ENCODE measurements at places on chromosomes 3 and 15. TPM values are rescaled to one million over a fixed set of nuclear protein-coding genes. Genes with fewer than 3 reads are reported as not detected.

DNA sequence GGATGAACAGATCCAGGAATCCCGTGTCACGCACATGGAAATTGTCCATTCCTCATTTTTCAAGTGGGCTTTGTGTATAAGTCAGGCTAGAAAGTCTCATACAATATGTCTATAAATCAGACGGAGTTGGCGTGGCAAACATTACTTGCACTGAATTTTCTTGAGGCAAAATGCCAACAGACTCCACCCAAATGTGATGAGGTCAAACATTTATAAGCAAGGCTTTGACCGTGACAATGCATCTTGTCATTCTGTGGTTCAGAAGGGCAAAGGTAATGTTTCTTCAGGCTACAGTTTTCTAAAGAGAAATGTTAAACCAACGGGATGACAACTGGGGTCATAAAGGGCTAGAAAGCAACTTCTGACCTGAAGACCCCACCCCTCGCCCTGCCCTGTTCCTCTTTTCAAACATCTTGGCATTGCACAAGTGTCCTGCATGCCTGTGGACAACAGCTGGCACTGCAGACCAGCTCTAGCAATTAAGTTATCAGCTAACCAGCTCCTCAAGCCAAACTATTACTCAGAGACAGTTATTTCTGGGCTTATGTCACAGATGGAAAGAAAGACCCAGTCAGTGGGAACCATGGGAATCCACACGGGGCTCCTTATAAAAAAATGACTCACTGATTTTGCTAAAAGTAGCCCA is 36.5 kb upstream of the SPTBN5 start:
- H3K27me3 ChIP-seq, result no peaks in the 10 kb centered on the region
- peaks cover 24% of the 10 kb centered on the region for H3K36me3 ChIP-seq
- H3K4me1 ChIP-seq, result peaks cover 56% of the 10 kb centered on the region
- no peak overlapping the region for H3K27ac ChIP-seq

- peaks cover 16% of the 10 kb centered on the region for H3K27me3 ChIP-seq
- no peak overlapping the region for H3K27ac ChIP-seq
- no peak overlapping the region for H3K4me3 ChIP-seq
- DNase-seq, result no peak
These were observed 25.7 kb downstream of the FSTL1 start for GRCh38 chr3:120424976-120425570.

DNA sequence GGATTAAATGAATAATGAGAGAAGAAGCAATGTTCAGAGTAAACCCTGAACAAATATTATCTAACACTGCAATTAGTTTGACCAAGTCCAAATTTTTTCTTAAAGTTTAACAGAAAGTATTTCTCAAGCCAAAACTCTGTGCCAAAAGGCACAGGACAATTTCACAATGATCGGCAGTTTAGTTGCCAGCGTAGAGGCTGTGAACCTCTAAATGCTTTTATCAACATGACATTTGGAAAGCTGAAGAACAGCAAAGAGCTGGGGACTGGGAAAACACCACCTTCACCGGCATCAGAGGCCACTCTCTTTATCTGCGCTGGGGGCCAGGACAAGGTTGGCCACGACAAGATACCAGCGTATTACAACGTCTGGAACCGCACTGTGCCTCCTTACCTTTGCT is 125.6 kb downstream of the ADAMTS17 start:
- no peaks in the 10 kb centered on the region for H3K36me3 ChIP-seq
- H3K27me3 ChIP-seq, result no peaks in the 10 kb centered on the region
- no peak overlapping the region for H3K27ac ChIP-seq

DNA sequence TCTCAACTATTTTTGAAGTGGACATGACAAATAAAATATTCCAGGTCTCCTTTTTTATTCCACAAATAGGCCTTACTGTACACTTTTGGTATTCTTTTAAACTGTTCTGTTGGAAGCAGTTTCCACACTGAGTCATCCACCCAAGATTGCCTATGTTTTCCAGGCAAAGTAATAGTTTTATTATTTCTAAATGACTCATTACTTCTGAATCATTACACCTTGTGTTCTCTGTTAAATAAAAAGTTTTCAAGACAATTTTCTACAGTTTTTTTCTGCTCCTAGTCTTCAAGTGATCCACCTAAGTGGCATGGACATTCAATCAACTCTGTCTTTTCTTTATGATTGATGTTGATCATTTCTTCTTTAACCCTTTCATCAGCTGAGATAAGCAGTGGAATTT is 26.5 kb downstream of the PPP2R3A start:
- H3K36me3 ChIP-seq, result no peaks in the 10 kb centered on the region
- no peak for DNase-seq
- no peak overlapping the region for H3K27ac ChIP-seq
- H3K4me3 ChIP-seq, result no peak overlapping the region
- H3K27me3 ChIP-seq, result peaks cover 17% of the 10 kb centered on the region

DNA sequence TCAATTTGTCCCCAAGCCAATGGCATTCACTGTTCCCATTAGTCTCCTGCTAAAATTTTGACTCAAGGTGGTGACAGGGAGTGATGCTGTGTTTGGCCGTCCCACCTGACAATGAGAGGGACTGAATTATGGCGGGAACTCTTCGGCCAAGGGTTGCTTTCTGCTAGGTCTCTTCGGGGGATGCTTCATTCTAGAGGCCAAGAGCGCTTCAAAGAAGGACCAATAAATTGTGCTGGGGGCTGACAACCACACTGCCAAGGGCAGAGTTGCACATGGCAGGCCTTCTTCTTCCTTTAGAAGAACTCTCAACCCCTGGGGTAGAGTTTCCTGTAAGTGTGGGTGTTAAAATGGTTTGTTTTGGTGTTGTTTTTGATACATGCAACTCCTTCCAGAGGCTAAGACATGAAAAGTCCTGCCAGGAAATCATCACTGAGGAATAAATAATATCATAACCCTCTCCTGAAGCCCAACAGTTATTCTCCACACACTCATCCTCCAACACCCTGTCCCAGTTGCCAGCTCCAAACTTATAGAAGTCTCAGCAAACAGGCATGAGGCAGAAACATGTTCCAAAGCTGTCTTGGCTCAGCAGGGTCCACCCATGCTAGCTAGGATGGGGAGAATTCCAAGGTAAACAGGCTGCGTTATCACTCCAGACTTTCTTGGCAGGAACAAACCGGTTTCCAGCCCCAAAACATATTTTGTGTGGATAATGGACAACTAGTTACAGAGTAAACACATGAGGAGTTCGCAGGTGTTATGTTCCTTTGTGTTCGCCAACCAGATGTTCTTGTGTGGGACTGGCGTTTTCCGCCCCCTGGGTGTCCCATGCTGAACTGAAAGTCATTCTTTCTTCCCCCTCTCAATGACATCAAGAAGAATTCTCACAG is 396.7 kb upstream of the RGMA start:
- no peaks in the 10 kb centered on the region for H3K4me1 ChIP-seq
- H3K27me3 ChIP-seq, result no peaks in the 10 kb centered on the region
- H3K27ac ChIP-seq, result no peak overlapping the region
- H3K4me3 ChIP-seq, result no peak overlapping the region
- no peak for DNase-seq
- no peaks in the 10 kb centered on the region for H3K36me3 ChIP-seq

DNA sequence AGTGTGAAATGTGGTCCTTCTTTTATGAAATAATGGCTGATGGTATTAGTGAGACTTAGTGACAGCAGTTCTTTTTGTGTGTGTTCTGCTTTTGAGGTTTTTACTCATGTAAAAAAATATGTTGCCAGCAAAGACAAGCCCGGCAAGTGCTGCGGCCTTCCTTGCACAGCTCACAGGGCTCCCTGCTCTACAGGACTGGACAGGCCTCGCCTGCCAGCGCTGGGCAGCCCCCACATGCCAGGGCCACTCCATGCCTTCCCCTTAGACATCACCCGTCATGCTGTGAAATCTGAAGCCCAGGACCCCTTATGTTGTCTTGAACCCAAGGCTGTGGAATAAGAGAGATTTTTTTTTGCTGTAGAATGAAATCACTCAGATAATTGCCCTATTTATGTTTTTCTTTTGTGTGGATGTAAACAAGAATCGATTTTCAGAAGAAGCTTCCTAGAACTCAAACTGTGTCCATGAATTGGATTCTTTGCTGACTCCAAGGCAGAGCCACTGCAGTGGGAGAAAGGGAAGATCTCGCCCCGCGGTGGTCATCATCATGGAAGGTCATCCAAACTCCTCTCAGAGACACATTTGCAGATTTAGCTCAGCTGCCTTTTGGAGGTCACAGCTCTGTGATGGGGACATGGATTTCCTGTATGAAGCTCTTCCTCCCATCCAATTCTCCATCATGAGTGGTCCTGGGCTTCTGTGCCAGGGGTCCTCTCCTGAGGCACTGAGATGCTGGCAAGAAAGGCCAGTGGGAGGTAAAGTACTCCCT is 150.8 kb downstream of the ATP10A start:
- no peak overlapping the region for H3K4me3 ChIP-seq
- H3K4me1 ChIP-seq, result no peaks in the 10 kb centered on the region
- no peaks in the 10 kb centered on the region for H3K27me3 ChIP-seq
- no peak for DNase-seq
- H3K27ac ChIP-seq, result no peak overlapping the region

GRCh38 chr3:150771600-150771999 is 8.6 kb upstream of the SIAH2 start:
- no peak overlapping the region for H3K27ac ChIP-seq
- H3K4me3 ChIP-seq, result no peak overlapping the region
- no peak for DNase-seq
- H3K36me3 ChIP-seq, result no peaks in the 10 kb centered on the region

DNA sequence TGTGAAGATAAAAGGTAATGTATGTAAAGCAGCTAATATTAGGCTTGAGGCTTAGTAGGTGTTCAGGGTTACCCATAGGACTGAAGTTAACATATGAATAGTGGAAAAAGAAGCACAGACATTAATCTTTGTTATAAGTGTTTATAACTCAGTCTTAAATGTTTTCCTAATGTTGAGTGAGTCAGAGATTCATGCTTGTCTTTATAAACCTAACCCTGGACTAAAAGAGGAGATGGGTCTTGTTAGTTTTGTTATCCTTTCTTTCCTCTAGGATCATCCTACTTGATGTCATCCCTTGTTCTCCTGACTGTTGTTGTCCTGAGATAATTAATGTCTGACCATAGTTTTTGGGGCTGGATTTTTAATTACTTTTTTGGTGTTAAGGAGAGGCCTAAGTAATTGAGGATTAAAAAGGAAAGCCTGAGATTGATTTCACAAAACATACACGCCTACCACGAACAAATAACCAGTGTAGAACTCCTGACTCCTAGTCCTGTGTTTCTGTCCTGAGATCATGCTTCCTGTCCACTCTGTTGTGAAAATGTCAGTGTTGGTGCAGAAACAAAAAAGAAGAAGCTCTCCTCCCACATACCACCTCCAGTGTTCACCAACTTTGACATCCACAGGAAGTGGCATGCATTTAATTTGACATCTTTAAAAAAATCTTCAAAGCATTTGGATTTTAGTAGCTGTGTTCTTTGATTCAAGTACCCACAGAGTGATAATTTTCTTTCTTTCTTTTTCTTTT is 8.4 kb downstream of the MITF start:
- H3K4me3 ChIP-seq, result no peak overlapping the region
- no peaks in the 10 kb centered on the region for H3K4me1 ChIP-seq
- no peak overlapping the region for H3K27ac ChIP-seq
- H3K36me3 ChIP-seq, result no peaks in the 10 kb centered on the region

DNA sequence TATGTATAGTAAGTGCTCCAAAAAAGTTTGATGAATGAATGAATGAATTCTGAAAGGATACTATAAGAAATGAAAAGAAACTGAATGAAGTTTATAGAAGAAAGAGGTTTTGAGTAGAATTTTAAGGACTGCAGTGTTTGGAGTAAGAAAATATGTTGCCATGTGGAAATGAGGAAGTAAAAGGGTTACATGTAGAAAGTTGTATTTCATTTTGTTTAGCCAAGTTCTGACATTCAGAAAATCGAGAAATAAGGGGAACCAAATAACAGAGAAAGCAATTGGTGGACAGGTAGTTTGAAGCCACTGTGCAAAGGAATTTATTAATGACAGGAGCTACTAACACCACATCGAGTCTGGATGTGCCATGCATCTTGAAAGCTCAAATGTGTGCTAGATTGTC is 200.7 kb downstream of the SATB1 start:
- DNase-seq, result no peak
- no peaks in the 10 kb centered on the region for H3K36me3 ChIP-seq
- H3K4me1 ChIP-seq, result peaks cover 5% of the 10 kb centered on the region
- H3K27me3 ChIP-seq, result peaks cover 7% of the 10 kb centered on the region
- H3K27ac ChIP-seq, result no peak overlapping the region
- H3K4me3 ChIP-seq, result no peak overlapping the region

GRCh38 chr3:59246719-59247401 is 197.0 kb upstream of the CFAP20DC start:
- H3K4me3 ChIP-seq, result no peak overlapping the region
- peaks cover 3% of the 10 kb centered on the region for H3K4me1 ChIP-seq
- H3K36me3 ChIP-seq, result peaks cover 7% of the 10 kb centered on the region
- H3K27ac ChIP-seq, result no peak overlapping the region
- no peak for DNase-seq
- H3K27me3 ChIP-seq, result no peaks in the 10 kb centered on the region

GRCh38 chr15:23401627-23402026 is 45.4 kb downstream of the GOLGA6L2 start:
- H3K27ac ChIP-seq, result no peak overlapping the region
- H3K4me1 ChIP-seq, result no peaks in the 10 kb centered on the region
- H3K36me3 ChIP-seq, result no peaks in the 10 kb centered on the region
- H3K4me3 ChIP-seq, result no peak overlapping the region
- no peaks in the 10 kb centered on the region for H3K27me3 ChIP-seq

DNA sequence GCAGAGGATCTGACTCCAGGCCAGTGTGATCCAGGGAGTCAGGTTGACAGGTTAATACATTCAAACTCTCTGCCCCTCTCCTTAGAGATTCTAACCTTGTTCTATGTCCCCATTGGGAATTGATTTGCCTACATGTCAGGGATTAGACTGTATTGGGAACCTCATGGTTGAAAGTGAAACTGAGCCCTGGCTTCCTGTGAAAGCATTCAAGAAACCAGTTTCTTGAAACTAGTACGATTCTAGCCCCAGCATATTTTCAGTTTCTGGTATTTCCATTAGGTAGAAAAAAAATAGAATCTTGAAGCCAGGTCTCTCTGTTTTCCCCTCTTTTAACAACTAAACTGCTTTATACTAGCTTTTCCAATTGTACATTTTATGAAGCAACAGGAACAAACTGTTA is 140.4 kb upstream of the ABI3BP start:
- H3K4me3 ChIP-seq, result no peak overlapping the region
- H3K36me3 ChIP-seq, result no peaks in the 10 kb centered on the region
- H3K27me3 ChIP-seq, result peaks cover 12% of the 10 kb centered on the region
- no peak overlapping the region for H3K27ac ChIP-seq
- no peak for DNase-seq
- H3K4me1 ChIP-seq, result peaks cover 16% of the 10 kb centered on the region

DNA sequence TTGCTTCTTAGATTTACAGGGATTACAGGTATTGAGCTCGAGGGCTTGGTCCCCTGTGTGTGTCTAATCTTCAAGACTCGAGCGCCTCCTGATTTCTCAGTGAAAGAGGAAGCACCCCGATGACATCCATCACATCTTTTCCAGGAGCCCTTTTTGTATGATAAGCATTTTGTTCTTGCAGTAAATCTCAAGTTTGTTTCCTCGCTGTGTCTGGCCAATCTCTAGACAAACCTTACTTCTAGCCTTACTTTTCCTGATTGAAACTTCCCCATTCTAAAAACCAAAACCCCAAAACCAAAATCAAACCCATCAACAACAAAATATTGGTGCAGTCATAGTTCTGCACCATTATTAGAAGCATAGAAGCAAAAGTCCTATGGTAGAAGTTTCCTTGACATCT is 286.0 kb downstream of the NFKBIZ start:
- H3K36me3 ChIP-seq, result no peaks in the 10 kb centered on the region
- H3K27ac ChIP-seq, result no peak overlapping the region
- peaks cover 11% of the 10 kb centered on the region for H3K4me1 ChIP-seq
- no peak for DNase-seq
- H3K27me3 ChIP-seq, result peaks cover 5% of the 10 kb centered on the region

The SLC9A9 gene
- 18.5 TPM for total RNA-seq

The OR4M2 gene
- not detected for total RNA-seq

The MKRN2 gene
- total RNA-seq, result 21.9 TPM

The RAB43 gene
- 48.1 TPM for total RNA-seq

The RBP2 gene
- total RNA-seq, result not detected
